ENCODE measurements at places on chromosomes 5 and 9.

DNA sequence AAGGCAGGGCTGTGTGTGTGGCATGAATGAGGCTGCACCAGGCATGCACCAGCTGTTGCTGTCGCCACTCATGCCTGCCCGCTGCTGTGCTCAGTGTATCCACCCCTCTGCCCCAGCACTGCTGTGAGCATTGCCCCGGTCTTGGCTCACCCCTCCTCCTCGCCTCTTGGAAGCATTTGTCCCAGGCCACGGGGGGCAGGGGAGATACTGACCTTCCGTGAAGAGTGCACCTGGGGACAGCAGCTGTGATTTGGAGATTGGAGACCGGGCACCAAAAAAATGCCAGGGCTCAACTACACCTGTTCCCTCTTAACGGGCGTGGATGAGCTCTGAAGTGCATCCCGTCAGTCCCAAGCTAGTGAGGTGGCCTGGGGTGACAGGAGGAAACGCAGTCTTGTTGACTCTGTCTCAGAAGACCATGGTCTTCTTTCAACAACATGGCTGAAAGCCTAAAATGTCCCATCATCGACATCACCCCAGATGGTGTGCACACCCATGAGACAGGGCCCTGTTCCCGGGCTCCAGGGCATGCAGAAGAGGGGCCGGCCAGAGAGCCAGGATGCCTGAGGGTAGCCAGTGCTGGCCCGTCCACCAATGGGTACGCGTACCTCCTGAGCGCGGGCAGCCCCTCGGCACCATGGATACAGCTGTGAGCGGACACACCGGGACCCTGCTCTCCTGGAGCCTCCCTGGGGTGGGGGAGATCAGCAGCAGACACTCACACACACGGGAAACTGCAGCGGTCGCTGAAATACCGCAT is 115.8 kb downstream of the COL5A1 start:
- DNase-seq: no peak

DNA sequence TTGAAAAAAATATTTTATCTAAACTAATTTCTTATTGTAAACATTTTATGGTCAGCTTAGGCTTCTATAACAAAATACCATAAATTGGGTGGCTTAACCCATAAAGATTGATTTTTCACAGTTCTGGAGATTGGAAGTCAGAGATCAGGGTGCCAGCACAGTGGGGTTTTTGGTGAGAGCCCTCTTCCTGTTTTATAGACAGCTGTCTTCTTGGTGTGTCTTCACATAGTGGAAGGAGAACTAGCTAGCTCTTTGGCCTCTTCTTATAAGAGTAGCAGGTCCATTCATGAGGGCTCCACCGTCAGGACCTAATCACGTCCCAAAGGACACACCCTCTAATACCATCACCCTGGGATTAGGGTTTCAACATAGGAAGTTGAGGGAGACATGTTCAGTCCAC is 26.6 kb downstream of the OTULINL start:
- DNase-seq: no peak

GRCh38 chr5:62376064-62376463 is 27.6 kb downstream of the DIMT1 start:
- no peak for DNase-seq

GRCh38 chr5:87339986-87340385 is 72.3 kb downstream of the RASA1 start:
- no peak for DNase-seq

- DNase-seq: no peak
Measured at GRCh38 chr5:87413343-87413645, 564 bp upstream of the CCNH start.

GRCh38 chr9:1580215-1580614 is 434.9 kb upstream of the SMARCA2 start:
- DNase-seq: no peak

DNA sequence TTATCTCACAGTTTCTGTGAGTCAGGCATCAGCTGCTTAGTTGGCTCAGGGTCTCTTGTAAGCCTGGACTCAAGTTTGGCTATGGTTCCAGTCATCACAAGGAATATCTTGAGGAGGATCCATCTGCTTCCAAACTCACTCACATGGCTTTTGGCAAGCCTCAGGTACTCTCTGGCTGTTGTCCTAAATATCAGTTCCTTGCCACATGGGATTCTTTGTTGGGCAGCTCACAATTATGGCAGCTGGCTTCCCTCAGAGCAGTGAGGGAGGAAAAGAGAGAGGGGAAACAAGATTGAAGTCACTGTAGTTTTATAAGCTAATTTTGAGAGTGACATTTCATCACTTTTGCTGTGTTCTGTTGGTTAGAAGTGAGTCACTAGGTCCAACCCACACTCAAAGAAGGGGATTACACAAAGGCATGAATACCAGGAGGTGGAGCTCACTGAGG is 144.5 kb downstream of the GCNT1 start:
- no peak for DNase-seq

GRCh38 chr9:124411514-124412227 is 3.6 kb downstream of the PSMB7 start:
- DNase-seq: no peak

DNA sequence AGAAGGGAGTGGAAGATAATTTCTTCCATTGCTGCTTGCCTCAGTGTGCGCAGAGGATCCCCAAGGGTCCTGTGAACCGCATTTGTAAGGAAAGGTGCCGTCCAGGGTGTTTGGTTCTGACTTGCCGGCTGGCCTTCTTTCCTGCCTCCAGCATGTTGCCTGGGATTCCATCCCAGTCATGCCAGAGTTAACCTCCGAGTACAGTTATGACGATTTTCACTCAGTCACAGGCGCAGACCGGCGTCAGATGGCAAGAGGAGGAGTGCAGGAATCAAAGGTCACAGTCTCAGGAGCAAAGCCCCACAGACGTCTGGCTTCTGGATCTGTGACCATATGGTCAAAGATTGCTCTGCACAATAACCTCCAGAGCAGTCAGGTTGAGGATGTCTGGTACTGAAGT is 5.9 kb upstream of the GADD45G start:
- no peak for DNase-seq

- no peak for DNase-seq
Measured at GRCh38 chr5:143019614-143020515, 249.7 kb downstream of the ARHGAP26 start.

DNA sequence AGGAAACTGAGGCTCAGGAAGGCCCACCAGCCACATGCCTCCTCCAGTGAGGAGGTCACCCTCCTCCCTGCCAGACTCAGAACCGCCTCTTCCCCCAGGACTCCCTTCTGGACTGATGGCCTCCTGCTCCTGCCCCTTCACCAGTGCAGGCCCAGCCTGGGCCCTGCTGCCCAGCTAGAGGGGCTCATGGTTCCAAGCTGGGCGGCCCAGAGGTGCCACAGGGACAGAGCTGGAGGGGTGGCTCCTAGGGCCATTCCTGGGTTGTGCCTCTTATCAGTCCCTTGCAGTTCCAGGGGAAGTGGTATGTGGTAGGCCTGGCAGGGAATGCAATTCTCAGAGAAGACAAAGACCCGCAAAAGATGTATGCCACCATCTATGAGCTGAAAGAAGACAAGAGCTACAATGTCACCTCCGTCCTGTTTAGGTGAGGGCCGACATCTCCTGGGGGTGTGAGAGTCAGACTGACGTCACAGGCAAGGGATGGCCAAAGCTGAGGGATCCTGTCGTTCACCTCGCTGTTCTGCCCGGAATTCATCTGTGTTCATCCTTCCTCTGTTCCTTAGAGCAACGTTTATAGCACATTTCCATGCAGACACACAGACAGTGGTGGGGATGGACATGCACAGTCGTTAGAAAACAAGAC is 819 bp downstream of the LCN2 start:
- no peak for DNase-seq

DNA sequence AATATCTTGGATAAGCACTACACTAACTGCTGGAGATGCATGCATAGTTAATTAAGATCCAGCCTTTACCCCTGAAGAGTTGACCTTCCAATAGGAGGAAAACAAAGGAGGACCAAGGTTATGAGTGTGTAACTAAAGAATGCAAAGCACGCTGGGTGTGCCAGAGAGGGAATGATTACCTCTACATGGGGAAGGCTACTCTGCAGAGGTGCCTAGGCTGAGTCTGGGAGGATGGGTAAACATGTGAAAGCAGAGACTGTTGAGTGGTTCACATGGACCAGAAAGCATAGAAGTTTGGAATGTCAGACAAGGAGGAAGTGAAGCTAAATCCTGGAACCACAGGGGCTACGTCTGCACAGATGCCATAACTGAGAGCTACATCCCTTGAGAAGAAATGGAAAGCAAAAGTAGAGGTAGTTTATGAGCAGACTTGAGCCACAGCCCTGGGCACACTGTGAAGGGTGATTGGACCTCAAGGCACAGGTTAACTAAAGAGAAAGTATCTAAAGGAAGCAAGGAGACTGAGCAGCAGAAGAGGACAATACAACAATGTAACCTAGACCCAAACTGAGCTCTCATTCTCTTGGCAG is 176.2 kb downstream of the DENND1A start:
- DNase-seq: no peak

DNA sequence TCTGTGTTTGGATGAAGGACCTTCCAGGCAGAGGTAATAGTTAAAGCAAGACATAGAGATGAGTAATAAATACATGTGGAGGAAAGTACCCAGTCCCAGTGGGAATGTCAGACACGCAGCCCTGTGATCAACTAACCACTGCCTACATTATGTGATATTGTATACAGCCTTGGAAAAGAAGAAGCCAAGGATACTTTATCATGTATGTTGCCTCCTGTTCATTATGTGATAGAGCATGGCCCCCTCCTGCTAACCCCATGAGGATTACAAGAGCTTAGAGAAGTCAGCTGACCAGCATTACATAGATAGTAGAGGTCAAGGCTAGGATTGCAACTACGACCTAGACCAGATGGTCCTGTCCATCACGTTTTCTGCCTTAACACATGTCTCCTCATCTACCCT is 497.0 kb upstream of the TNC start:
- no peak for DNase-seq

DNA sequence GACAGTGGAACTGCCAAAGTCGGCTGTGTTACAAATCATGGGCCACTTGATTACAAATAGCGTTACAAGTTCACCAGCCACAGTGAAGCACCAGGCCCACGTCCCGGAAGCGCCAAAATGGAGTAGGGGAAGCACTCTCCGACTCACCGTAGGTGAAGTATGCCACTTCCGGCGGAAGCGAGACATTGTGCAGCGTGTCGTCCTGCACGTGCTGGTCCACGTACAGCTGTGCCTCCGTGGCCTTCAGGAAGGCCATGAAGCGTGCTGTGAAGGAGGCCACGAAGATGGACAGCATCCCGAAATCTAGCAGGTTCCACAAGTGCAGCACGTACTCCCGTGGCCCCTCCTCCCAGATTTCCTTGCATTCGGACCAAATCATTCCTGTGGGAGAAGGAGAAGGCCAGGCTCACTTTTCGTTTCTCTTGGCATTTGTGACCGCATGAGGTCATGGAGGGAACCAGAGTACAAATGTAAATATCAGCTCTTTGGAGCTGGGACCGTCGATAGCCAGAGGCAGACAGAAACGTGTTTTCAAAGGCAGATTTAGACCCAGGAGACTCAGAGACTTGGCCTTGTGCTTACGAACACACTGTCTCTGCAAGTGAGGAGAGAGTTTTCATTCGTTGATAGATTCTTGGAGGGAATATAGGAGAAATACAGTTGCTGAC is 58.7 kb upstream of the SMIM32 start:
- DNase-seq: no peak

GRCh38 chr5:120749737-120750136 is 285.6 kb downstream of the PRR16 start:
- no peak for DNase-seq

- DNase-seq: no peak
Measured at GRCh38 chr9:98501819-98502218, 206.9 kb downstream of the GABBR2 start.

DNA sequence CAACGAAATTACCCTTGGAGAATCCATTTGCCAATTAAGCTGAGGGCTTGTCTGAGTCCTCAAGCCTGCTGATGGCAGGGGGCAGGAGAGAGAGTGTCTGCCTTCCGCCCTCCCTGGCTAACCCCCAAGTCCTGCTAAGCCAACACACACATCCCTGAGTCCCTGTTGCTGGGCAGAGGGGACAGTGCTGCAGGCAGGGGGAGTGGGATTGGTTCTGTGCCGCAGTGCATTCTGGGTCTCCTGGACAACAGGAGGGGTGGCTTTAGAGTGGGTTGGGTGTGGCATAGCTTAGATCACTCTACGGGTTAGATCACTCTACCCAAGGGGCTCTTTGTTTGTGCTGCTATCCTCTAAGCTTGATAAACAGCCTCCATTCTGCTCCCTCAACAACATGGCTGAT is 427.7 kb downstream of the CDK5RAP2 start:
- DNase-seq: no peak

DNA sequence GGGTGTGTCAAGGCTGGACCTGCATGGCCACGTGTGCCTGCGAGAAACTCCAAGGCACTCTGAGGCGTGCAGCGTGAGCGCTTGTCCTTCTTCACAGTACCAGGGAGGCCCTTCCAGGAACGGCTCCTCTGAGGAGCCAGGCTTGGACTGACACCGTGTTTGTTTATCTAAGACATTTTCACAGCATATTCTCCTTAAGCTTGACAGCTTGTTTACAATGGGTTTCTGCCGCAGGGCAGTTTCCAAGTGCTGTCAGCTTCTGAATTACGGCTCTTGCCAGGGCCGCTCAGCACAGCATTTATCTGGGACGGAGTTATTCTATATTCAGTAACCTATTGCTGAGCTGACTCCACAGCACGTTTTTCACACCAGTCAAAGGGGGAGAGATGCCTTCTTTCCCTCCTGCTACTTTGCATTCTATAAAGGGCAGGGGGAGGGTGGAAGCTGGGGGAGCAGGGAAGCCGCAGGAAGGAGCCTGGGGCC is 98.4 kb downstream of the LMNB1 start:
- no peak for DNase-seq

GRCh38 chr5:138874771-138875551 is at the start of gene LRRTM2:
Gene LRRTM2 (minus strand): TSS chr5:138875335. CDS start chr5:138874911, 424 bp downstream.
- DNase-seq: no peak

- DNase-seq: no peak
Measured at GRCh38 chr9:20611691-20612287, 10.5 kb downstream of the MLLT3 start.

- no peak for DNase-seq
Measured at GRCh38 chr5:38540314-38540713, 16.1 kb downstream of the LIFR start.

- DNase-seq: no peak
Measured at GRCh38 chr9:131333771-131334628, 44.5 kb downstream of the PLPP7 start.

- no peak for DNase-seq
Measured at GRCh38 chr9:5684101-5684500, 55.2 kb downstream of the RIC1 start.

DNA sequence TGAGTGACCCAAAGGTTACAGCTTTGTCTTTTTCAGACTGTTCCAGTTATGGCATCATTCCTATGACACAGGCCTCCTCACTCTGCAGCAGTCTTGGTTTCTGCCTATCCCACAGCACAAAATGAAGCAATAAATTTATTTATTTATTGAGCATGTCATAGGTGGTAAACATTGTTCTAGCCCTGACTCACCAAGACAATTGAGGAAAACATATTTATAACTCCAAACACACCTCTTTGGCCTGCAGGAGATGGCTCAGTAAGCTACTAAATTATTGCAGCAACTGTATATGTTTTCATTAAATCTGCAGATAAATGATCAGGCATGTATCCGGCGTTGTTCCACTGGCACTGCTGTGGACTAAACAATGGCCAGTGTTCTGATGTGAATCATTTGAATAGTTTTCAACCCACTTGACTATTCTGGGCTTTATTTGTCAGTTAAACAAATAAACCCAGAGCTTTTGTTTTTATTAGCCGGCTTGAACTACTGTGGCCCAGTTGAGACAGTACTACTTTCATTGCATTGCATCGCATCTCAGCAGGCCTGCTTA is 83.2 kb downstream of the FOXD1 start:
- DNase-seq: no peak

- no peak for DNase-seq
Measured at GRCh38 chr5:110356677-110357076, 369.8 kb downstream of the TMEM232 start.

- DNase-seq: no peak
Measured at GRCh38 chr5:80152778-80153177, 103.1 kb downstream of the SERINC5 start.

- DNase-seq: no peak
Measured at GRCh38 chr9:38371495-38371894, 21.0 kb upstream of the ALDH1B1 start.

Measured in activated naive CD8-positive, alpha-beta T cell treated with anti-CD3 and anti-CD28 coated beads, Interleukin-2, amount 10 ng/mL, durations not matched to agents 7 days and 5 days (primary cell).